Cortex of kidney (tissue), 1 donor: ENCODE measurements at places on chromosomes 11 and 22.

DNA sequence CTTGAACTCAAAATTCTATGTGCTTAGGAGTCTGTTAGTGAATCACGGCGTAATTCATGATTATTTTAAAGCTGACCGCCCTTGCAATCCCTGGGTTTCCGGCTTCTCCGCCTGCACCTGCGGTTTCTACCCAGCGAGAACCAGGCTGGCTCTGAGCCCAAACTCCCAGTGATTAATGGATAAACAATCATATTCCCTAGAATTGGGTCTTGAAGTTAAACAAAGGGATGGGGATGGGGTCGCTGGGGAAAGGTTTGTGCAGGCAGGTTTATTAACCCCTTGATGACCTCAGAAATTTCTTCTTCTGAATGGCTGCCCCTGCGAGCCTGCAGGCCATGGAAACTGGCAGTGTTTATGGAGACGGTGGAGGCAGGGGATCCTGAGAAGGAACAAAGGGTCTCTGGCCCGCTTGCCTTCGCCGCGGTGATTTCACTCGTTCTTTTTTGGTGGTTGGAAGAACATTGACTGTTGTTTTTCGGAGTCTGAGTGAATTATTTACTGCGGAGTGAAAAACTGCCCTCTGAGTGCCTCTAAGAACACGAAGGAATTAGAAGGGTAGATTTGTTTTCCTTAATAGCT, 1000.3 kb downstream of the BRD1 start:
- DNase-seq = no peak

DNA sequence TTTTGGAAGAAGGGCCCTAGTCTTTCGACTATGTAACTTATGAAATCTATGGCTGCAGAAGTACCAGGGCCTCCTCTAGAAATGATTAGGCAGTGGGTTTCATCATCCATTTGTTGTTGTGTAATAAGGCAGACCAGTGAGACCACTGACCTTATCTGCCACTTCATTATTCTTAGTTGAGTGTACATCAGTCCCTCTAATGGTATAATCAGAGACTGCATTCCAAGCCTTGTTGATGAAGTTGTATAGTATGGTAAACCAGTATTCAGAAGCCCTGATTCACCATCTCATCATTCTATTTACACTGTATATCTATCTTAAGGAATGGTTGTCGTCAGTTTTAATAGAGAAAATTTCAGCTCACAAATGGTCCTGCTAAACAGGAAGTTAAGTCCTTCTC, 32.2 kb upstream of the GRIA4 start:
- DNase-seq = no peak

DNA sequence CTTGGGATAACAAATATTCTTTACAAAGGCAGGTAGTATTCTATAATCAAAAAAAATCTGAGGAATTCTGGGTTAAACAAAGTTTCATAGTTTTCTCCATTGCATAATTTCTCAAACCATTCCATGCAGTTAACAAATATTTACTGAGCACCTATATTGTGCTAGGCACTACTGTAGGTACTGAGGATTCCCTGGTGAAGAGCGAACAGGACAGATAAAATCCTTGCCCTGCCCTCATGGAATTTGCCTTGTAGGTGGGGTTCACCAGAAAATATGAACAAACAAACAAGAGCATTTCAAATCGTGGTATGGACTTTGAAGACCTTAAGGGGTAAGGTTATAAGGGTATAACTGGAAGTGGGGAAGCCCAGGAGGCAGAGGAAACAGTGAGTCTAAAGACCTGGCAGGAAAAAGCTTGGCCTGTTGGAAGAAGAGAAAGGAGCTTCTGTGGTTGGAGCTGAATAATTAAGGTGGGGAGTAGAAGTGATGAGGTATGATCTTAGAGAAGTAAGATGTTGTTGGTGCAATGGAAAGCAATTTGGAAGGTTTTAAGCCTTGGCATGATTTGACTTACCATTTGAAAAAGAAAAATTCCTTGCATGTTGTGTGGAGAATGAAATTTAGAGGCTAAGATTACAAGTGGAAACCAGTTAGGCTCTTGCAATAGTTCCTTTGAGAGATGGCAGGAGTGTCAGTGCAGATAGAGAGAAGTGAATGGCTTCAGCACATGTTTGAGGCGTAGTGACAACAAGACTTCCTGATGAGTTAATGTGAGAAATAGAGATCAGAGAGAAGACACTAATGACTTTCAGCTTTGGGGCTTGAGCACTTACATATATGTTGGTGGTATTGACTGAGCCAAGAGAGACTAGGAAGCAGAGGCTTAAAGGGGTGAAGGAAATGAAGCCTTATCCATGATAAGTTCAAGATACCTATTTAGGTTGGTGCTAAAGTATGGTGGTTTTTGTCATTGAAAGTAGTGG, 55.7 kb upstream of the PICALM start:
- DNase-seq = no peak

GRCh38 chr22:48955351-48956311, 872.0 kb downstream of the BRD1 start:
- no peak for DNase-seq

- DNase-seq = no peak
These were observed 28.1 kb upstream of the CHORDC1 start for GRCh38 chr11:90250970-90251369.

- DNase-seq = no peak
These were observed 539.1 kb downstream of the FAM181B start for GRCh38 chr11:82194521-82194920.

DNA sequence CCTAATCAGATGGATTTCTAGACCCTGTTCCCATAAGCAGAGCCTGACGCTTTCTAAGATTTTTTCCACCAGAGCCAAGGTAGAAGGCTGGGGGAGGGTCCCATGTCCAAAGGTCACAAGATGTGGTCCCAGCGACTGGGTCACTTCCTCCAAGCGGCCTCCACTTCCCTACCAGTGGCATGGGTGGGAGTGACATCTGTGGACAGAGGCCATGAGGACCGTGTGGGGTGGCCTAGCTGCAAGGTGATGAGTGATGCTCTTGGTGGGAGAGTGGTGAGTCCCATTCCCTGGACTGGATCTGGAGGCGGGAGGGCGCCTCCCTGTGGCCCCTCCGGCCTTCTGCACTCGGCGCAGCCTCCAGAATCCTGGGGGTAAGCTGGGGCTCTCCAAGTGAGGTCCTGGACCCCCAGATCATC, 32.4 kb upstream of the PRR5 start:
- no peak for DNase-seq

DNA sequence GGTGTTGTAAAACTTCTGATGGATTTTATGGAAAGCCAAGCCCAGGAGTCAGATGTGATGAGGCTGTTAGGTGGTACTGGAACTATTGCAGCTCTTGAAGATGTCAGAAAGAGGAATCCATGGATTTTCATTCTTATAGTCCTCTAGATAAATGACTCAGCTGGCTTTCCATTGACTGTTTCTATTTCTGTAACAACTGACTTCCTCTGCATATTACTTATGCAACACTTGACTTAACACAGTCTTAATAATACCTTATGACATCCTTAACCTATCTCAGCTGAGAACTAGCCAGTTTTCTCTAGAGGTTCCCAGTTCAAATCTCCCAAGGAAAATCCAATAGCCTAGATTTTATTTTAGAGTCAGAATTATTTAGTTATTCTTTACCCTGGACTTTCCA, 263.8 kb downstream of the LUZP2 start:
- DNase-seq = no peak

GRCh38 chr11:19957294-19957943, 202.9 kb downstream of the DBX1 start:
- DNase-seq = no peak

DNA sequence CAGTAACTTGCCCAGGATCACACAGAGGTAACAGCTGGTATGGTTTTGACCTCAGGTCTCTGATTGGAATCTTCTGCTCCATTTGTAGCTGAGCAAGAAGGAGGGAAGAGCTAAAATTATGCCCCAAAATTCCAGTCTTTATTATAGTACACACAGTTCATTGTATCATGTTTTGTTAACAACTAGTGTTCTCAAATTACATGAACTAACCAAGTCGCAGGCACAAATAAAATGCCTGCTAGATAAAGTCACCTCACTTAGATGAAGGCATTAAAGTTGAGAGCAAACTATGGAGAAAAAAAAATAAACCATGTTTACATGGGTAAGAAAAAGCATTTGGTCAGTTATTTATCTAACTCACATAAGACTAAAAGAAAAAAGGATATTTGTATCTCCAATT, 58.8 kb downstream of the PDGFD start:
- no peak for DNase-seq

GRCh38 chr11:101574886-101575285, 8.9 kb downstream of the TRPC6 start:
- no peak for DNase-seq

DNA sequence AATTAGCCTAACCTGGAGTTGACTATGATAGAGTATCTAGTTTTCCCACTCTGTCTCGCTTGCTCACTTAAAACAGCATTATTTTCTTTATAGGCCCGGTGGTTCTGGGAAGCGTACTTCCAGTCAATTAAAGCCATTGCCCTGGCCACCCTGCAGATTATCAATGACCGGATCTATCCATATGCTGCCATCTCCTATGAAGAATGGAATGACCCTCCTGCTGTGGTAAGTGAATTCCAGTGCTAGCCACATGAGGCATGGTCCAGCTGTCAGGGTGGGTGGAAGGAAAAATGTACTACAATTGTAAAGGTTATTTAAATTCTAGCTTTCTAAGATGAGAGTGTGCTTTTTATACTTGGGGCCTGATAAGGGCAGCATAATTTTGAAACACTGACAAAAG, 76.0 kb downstream of the EXT2 start:
- no peak for DNase-seq

DNA sequence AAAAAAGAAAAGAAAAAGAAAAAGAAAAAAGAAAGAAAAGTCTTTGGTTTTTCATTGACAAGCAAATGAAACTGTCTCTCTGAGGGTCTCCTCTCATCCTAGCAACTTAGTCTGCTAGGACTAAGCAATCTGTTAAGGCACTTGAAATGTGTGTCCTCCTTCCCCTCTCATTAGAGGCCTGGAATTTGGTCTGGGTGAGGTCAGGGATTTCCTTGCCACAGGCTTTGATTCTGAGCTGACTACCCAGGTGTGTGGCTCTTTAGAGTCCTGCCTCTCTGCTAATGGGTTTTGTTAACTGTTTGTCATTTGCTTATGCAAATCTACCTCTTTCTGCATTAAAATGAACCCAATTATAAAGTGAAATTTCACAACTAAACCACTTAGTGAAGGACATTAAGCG, 18.3 kb upstream of the PKNOX2 start:
- no peak for DNase-seq

GRCh38 chr11:94424662-94425061, 23.4 kb upstream of the GPR83 start:
- DNase-seq = no peak

DNA sequence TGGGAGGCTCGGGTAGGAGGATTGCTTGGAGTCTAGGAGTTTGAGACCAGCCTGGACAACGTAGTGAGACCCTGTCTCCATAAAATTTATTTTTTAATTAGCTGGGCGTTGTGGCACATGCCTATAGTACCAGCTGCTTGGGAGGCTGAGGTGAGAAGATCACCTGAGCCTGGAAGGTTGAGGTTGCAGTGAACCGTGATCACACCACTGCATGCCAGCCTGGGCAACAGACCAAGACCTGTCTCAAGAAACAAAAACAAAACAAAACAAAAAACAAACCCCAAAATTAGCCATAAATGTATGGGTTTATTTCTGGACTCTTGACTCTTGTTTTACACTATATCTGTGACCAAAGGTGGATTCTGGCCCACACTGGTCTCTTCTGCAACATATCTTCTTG, 41.6 kb downstream of the EIF3F start:
- no peak for DNase-seq

- DNase-seq = no peak
These were observed 11.7 kb upstream of the GLYATL1 start for GRCh38 chr11:58927393-58928106.

DNA sequence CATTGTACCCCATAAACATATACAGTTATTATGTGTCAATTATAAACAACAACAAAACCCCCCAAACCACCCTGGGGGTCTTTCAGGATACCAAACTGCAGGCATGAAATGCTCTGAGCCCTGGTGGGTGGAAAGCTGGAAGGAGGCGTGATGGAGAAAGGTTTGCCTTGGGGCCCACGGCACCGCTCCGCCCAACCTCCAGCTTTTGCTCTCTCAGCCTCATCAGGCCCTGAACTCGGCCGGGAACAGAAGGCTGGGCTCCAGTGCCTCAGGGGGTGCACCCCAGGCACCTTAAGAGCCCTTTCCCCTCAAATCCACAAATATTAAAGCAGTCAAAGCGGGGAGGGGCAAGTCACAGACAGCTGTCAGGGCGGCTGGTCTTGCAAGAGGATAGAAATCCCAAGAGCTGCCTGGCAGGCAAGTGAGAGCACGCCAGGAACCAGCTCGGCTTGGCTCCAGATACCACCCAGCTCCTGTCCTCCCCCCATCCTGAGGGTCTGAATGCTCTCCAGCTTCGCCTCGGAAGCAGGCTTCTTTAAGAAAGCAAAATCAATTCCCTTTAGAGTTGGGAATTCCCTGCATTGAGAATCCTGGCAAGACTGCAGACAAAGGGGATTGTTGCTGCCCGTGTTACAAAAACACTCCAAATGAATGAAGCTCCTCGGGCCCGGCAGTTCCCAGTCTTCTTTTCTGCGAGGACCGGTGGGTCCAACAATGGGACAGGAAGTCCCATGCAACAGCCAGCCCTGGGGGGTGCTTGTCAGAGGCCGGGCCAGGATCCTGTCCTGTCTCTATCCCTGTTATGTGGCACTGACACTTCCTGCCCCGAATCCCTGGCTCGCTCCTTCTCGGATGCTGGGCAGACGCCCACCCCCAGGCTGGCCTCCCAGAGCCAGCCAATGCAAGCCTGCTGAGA, 80.8 kb downstream of the NAT10 start:
- DNase-seq = no peak

- DNase-seq = no peak
These were observed 20.6 kb upstream of the OR9Q1 start for GRCh38 chr11:58003036-58003435.

- no peak for DNase-seq
These were observed 29.9 kb upstream of the SMIM38 start for GRCh38 chr11:69125861-69126260.

GRCh38 chr22:26835929-26836528, 178.6 kb downstream of the MIAT start:
- no peak for DNase-seq

GRCh38 chr11:2912498-2912897, 16.7 kb downstream of the PHLDA2 start:
- DNase-seq = no peak

- no peak for DNase-seq
These were observed 32.7 kb downstream of the FLI1 start for GRCh38 chr11:128726458-128727139.

DNA sequence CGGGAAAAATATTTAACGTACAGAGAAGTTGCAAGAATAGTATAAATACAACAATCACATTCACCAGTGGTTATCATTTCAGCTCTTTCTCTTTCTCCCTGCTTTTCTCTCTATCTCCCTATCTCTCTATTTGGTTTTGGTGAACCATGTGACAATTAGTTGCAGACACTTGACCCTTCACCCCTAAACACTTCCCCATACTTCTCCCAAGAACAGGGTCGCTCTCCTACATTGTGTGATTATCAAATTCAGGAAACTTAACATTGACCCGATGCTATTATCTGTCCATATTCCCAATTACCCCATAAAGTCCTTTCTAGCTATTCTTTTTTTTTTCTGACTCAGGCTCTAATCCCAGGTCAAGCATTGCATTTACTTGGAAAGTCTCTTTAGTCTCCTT, 4.8 kb upstream of the CYB5R3 start:
- DNase-seq = no peak
